ENCODE measurements at places on chromosomes 12 and 14. TPM values are rescaled to one million over a fixed set of nuclear protein-coding genes. Genes with fewer than 3 reads are reported as not detected.

COL2A1 gene
- 7.7 TPM for total RNA-seq

CHGA gene
- 0.52 TPM for total RNA-seq

TCL1A gene
- total RNA-seq, result not detected

B3GNT4 gene
- total RNA-seq, result 0.78 TPM

CLEC1A gene
- total RNA-seq, result not detected

MFAP5 gene
- 7.5 TPM for total RNA-seq

IFNG gene
- not detected for total RNA-seq

NPFF gene
- not detected for total RNA-seq

FMNL3 gene
- total RNA-seq, result 17.6 TPM

RFX4 gene
- total RNA-seq, result not detected

DNAI7 gene
- total RNA-seq, result 0.50 TPM

GRIP1 gene
- 19.3 TPM for total RNA-seq

ACSM4 gene
- total RNA-seq, result not detected

IL22 gene
- total RNA-seq, result not detected

CABP1 gene
- not detected for total RNA-seq

C12orf76 gene
- total RNA-seq, result 5.5 TPM

TPH2 gene
- total RNA-seq, result not detected

KIF5A gene
- 2.4 TPM for total RNA-seq

RNF34 gene
- 56.8 TPM for total RNA-seq

ZFHX2 gene
- 0.17 TPM for total RNA-seq

LBHD2 gene
- not detected for total RNA-seq

GZMB gene
- not detected for total RNA-seq

PTPN21 gene
- total RNA-seq, result 22.8 TPM

TAS2R46 gene
- 0.96 TPM for total RNA-seq

CCDC184 gene
- total RNA-seq, result 0.53 TPM

CD163L1 gene
- not detected for total RNA-seq

OR6C74 gene
- not detected for total RNA-seq

GLT1D1 gene
- total RNA-seq, result not detected

RNASE7 gene
- 33.3 TPM for total RNA-seq

JPH4 gene
- not detected for total RNA-seq

CBLN3 gene
- 1.3 TPM for total RNA-seq

GLIPR1L2 gene
- total RNA-seq, result 0.29 TPM

HOXC12 gene
- total RNA-seq, result under 0.01 TPM

FLRT2 gene
- 92.3 TPM for total RNA-seq

SLC16A7 gene
- 27.3 TPM for total RNA-seq

STYK1 gene
- 4.8 TPM for total RNA-seq

ACVR1B gene
- 18.1 TPM for total RNA-seq

STAT6 gene
- 65.3 TPM for total RNA-seq

IKZF4 gene
- total RNA-seq, result 2.2 TPM

CCDC175 gene
- not detected for total RNA-seq

ZNF740 gene
- 10.0 TPM for total RNA-seq

SELPLG gene
- total RNA-seq, result 0.48 TPM

HOXC10 gene
- total RNA-seq, result 3.8 TPM

VPS33A gene
- total RNA-seq, result 15.8 TPM

KRT81 gene
- 903 TPM for total RNA-seq

CISTR gene
- not detected for total RNA-seq

SOX5 gene
- total RNA-seq, result not detected

LRFN5 gene
- total RNA-seq, result not detected

All from mammary epithelial cell (primary cell).